Mesenteric fat pad (tissue), 1 donor: ENCODE measurements at places on chromosomes 11 and 22. TPM values are rescaled to one million over a fixed set of nuclear protein-coding genes. Genes with fewer than 3 reads are reported as not detected.
A peak's percentile ranks its signal among the peaks of the same experiment; 100 is the strongest.

Gene ALG8
- 46.2 TPM for total RNA-seq

DNA sequence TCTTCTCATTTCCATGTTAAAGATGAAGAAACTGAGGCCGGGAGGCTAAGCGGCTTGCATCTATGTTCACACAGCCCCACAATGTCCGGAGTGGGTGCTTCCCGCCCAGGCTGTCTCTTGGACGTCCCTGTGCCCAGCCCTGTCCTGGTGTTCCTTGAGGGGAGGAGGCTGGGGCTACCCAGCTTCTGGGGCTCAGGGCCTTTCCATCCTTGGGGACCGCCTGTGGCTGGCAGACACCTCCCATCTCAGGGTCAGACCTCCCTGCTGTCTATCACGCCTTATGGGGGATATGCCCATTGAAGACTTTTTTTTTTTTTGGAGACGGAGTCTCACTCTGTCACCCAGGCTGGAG is 95.5 kb downstream of the WNT7B start:
- DNase-seq, result peak; percentile 51

Gene PGA3
- 47.2 TPM for total RNA-seq

DNA sequence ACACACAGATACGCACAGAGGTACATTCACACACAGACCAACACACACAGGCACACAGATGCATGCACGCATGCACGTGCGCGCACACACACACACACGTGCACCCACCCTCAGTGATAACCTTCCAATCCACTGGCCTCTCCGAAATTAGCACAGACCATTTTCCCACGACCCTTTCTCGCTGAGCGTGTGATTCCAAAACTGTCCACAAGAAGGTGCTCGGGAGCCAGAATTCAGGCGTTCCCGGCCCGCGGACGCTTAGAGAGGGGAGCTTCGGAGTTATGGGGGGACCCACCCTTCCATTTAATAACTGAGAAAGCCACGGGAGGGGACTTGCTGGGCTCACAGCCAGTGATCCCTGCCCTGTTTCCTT is 33.8 kb upstream of the SLC35C1 start:
- DNase-seq, result peak; percentile 90

Gene ADAMTS8
- 0.42 TPM for total RNA-seq

GRCh38 chr11:41323446-41323845 is 136.0 kb downstream of the LRRC4C start:
- no peak for DNase-seq

DNA sequence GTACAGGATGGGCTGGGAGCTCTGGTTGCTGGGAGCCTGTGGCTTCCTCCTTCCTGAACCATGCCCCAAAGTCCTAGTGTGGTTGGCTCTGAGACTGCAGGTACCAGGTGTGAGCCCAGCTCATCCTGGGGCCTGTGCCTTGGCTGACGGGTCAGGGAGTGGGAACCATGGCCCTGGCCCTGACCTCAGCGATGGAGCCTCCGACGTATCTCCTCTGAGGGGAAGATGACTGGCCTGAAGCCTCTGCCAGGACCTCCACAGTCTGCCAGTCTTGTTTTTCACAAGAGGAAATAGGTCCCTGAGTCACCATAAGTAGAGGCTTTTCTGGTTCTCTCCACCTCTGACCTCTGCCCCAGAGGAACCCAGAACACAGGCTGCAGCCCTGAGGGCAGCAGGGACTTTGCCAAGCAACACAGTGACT is 3.4 kb downstream of the RCE1 start:
- DNase-seq, result peak; percentile 68

Gene FAT3
- total RNA-seq, result 0.45 TPM

DNA sequence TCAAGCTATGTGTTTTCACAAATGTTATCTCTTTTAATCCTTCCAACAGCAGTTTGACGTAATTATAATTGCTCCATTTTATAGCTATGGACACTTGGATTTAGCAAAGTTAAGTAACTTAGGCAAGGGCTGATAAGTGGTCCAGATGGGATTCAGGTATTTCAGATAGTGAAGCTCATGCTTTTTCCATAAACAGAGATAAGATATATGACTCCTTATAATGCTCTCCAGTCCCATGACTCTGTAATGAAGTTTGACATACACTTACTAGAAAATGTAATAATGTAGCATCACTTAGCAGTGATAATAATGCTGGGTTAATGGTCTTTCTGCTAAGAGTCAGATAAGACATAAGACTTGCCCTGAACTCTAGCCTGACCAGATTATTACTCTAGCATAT is 892.1 kb downstream of the LRRC4C start:
- no peak for DNase-seq

GRCh38 chr11:108468478-108468864 is 1.1 kb upstream of the C11orf65 start:
- DNase-seq, result no peak

Gene KRTAP5-9
- not detected for total RNA-seq

GRCh38 chr11:13902523-13902922 is 60.0 kb upstream of the SPON1 start:
- DNase-seq, result no peak

- DNase-seq, result peak; percentile 33
These were observed 6.5 kb downstream of the GAL start for GRCh38 chr11:68690671-68691401.

Gene SYT9
- not detected for total RNA-seq

Gene SHANK3
- total RNA-seq, result 95.7 TPM

DNA sequence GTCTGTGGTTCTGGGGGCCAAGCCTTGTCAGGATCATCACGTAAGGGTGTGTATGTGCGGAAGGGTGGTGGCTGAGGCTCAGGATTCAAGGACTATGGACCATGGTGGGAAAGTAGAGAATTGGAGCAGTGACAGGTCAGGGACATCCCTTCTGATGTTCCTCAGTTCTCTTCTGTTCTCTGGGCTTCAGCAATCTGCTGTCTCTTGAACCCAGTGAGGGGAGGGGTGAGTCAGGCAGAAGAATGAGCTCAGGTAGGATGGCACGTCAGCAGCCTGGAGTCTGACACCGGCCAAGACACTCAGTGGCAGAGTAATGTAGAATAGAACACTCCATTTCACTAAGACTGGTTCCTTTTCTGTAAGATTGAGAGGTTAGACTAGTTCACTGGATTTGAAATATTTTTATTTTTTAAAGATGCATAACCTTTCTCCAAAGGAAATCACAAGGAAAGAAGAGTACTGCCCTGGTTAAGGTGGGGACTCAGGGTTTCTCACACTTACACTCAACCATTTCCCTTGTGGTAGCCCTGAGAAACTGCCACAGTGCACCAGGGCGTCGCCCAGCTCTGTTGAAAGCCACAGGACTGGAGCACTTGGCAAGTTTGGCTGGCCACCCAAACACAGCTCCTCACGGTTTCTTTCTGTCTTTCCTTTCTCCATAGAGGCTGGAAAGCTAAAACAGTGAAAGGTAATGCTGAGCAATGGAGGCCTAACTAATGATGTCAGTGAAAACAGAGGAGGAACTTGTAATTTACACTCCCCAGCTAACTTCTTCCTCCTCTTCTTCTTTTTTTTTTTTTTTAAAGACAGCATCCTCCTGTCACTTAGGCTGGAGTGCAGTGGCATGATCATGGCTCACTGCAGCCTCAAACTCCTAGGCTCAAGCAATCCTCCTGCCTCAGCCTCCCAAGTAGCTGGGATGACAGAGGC is 23.1 kb upstream of the MICAL2 start:
- DNase-seq, result no peak

Gene INSC
- not detected for total RNA-seq

- DNase-seq, result no peak
These were observed 32.4 kb downstream of the MCM5 start for GRCh38 chr22:35432228-35432905.
